AG20443 (cell line): ENCODE measurements at places on chromosomes 2 and 18.
A peak's percentile ranks its signal among the peaks of the same experiment; 100 is the strongest.

- no peak for DNase-seq
Observed at GRCh38 chr18:37443325-37444055, 122.1 kb downstream of the CELF4 start.

DNA sequence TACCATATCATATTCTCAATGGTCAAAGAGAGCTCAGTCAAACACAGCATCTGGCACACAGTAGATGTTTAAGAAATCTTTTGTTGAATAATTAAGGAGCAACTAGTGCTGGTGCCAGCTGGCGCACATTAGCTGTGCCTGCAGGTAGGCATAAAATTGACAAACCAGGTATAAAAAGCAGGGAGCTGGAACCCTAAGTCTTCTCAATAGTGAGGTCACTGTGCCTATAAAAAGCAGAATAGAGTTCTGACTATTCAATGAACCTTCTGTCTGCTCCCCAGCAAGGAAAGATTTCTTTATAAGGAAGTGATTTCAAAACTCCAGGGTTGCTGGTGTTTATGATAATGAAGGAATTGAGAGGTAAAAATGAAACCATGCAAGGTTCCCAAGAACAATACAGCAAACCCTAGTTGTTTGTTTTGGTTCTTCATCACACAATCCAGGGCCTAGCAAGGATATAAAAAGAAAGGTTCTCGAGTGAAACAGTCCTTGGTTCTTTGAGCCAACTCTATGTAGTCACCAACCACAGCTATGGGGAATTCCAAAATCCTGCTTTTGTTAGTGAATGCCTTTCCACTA lies 76.1 kb downstream of the THADA start:
- peak; percentile 81 for DNase-seq

GRCh38 chr2:219291394-219291793 lies 12.2 kb downstream of the DNAJB2 start:
- no peak for DNase-seq

DNA sequence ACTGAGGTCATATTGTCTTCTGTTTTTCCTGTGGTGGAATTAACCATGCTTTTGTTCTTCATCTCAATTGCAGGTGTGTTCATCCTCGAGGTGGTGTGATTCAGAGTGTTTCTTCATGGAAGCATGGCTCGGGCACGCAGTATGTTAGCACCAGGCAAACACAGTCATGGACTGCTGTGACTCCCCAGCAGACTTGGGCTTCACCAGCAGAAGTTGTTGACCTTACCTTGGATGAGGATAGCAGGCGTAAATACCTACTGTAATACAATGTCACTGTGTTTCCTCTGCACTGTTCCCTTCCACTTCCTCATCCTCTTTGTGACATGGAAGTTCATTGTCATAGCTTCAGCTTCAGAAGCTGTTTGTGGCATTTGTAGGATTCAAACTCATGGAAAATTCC lies 158.7 kb downstream of the HAUS1 start:
- no peak for DNase-seq

GRCh38 chr18:48292782-48293424 lies 116.3 kb downstream of the ZBTB7C start:
- DNase-seq = no peak

GRCh38 chr2:22279541-22279940 lies 1105.4 kb upstream of the KLHL29 start:
- no peak for DNase-seq

DNA sequence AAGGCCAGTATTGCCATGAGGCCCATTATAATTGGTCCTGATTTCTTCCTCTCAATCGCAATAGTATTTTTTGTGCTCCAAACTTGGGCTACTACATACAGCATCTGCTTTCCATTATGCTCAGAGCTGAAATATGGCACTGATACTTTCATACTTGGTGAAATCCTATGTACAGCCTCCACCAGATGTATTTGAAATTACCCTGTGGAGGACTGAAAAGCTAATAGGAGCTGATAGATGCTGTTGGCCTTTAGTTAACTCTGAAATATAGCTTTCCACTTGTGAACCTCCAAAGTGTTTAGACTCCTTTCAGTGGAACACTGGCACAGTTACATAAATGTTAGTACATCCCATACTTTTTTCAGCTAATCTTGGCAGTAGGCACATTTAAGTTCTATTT lies 205.7 kb downstream of the NEDD4L start:
- peak; percentile 28 for DNase-seq
